Left lung (tissue), 14 donors: ENCODE measurements at places on chromosomes 2 and 18. TPM values are rescaled to one million over a fixed set of nuclear protein-coding genes. Genes with fewer than 3 reads are reported as not detected.

DNA sequence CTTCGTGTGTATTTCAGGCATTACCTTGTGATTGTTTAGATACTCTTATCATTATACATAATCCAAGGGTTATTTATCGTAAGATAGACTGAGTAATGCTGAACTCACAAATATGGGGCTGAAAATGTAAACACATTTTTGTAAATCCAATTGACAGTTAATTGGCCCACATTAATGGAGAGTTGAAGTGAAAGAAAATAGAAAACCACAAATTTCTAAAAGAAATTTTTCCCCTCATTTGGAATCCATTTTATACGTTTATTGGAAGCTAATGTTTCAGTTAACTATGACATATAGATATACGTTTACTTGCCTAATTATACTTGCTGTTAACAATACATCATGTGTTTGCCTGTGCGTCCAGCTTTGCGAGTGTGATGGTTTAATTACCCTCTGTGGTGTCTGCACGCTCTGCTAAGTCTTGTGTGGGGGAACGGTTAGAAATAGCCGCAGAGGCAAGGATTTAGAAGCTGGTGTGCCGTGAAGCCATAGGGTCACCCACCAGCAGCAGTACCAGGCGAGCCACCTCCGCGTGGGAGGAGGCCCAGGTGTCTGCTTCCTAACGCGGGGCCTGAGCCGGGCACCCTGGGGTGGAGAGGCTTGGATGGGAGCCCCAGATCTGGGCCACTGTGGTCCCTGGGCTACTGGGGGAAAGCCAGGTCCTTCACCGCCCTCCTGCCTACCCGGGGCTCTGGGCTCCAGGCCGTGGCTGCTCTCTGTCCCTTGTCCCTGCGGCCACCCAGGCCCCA, 38.0 kb downstream of the TSHZ1 start:
- peak overlapping the region; percentile 37 for H3K4me3 ChIP-seq
- H3K4me1 ChIP-seq, result peaks cover 29% of the 10 kb centered on the region
- H3K27ac ChIP-seq, result peak overlapping the region; percentile 60
- no peaks in the 10 kb centered on the region for H3K36me3 ChIP-seq

GRCh38 chr2:227480528-227480927, 8.6 kb downstream of the AGFG1 start:
- no peak for DNase-seq
- no peak overlapping the region for H3K27ac ChIP-seq
- no peak overlapping the region for H3K4me3 ChIP-seq
- H3K4me1 ChIP-seq, result peaks cover 87% of the 10 kb centered on the region
- H3K27me3 ChIP-seq, result no peaks in the 10 kb centered on the region

GRCh38 chr2:11681722-11682589, 12.0 kb upstream of the NTSR2 start:
- H3K4me1 ChIP-seq, result no peaks in the 10 kb centered on the region
- peaks cover 49% of the 10 kb centered on the region for H3K27me3 ChIP-seq
- no peak overlapping the region for H3K27ac ChIP-seq
- no peaks in the 10 kb centered on the region for H3K36me3 ChIP-seq

GRCh38 chr2:216845426-216845825, 14.4 kb downstream of the TNP1 start:
- H3K36me3 ChIP-seq, result no peaks in the 10 kb centered on the region
- H3K4me3 ChIP-seq, result no peak overlapping the region
- H3K27ac ChIP-seq, result no peak overlapping the region
- no peak for DNase-seq

GRCh38 chr18:36217348-36217747, 30.1 kb downstream of the MOCOS start:
- no peaks in the 10 kb centered on the region for H3K4me1 ChIP-seq
- no peak overlapping the region for H3K27ac ChIP-seq
- DNase-seq, result no peak
- no peak overlapping the region for H3K4me3 ChIP-seq
- peaks cover 6% of the 10 kb centered on the region for H3K36me3 ChIP-seq
- H3K27me3 ChIP-seq, result no peaks in the 10 kb centered on the region

GRCh38 chr2:142819411-142819810, 58.1 kb upstream of the KYNU start:
- H3K4me3 ChIP-seq, result no peak overlapping the region
- no peaks in the 10 kb centered on the region for H3K36me3 ChIP-seq
- no peak for DNase-seq
- H3K4me1 ChIP-seq, result no peaks in the 10 kb centered on the region
- H3K27me3 ChIP-seq, result no peaks in the 10 kb centered on the region
- H3K27ac ChIP-seq, result no peak overlapping the region

Gene CD226
- 4.6 TPM for total RNA-seq

- no peak overlapping the region for H3K4me3 ChIP-seq
- H3K27me3 ChIP-seq, result no peaks in the 10 kb centered on the region
- no peaks in the 10 kb centered on the region for H3K4me1 ChIP-seq
- no peak for DNase-seq
These were observed 211.9 kb downstream of the RBM43 start for GRCh38 chr2:151049746-151050145.

DNA sequence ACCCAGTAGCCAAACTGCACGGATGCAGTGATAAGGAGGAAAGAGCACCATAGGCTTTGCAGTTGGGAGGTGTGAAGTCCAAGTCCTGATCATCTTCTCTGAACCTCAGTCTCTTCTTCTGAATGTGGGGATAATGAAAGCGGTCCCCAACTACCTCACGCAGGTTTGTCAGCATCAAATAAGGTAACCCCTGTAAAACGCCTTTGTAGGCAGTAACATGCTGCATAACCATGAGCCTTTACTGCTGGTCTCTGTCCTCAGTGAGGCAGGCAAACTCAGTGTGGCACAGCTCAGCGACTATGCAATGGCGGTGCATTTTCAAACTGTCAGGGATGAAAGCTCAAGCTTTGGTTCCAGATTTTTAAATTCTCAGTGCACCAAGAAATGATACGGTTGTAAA, 46.1 kb downstream of the DNMT3A start:
- no peaks in the 10 kb centered on the region for H3K27me3 ChIP-seq
- H3K36me3 ChIP-seq, result no peaks in the 10 kb centered on the region
- H3K27ac ChIP-seq, result peak overlapping the region; percentile 85
- peaks cover 34% of the 10 kb centered on the region for H3K4me1 ChIP-seq
- DNase-seq, result no peak

DNA sequence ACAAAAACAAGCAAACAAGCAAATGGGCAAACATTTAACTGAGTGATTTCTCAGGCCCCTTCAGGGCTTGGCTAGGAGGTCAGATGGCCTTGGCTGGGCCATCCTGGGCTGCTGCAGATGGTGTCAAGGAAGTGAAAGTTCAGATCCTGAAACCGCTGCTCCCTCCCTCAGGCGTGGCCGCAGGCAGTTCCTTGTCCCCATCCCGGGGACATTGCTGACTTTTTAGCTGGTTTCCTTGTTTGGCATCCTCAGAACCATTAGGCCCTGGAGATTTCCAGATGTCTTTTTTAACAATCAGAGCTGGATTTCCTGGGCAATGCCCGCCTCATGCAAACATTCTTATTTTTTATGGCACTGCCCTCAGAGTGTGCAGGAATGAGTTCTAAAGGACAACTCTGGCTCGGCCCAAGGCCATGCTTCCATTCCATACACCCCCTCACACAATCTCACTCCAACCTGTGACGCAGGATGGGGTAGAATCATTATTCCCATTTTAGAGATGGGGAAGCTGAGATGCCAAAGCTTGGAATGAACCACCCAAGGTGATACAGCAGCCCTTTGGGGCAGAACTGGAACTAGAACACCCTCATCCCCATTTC, 86.1 kb upstream of the ZCCHC2 start:
- no peaks in the 10 kb centered on the region for H3K27me3 ChIP-seq
- H3K4me1 ChIP-seq, result peaks cover 5% of the 10 kb centered on the region
- no peak for DNase-seq
- peak overlapping the region; percentile 76 for H3K27ac ChIP-seq
- H3K36me3 ChIP-seq, result no peaks in the 10 kb centered on the region

DNA sequence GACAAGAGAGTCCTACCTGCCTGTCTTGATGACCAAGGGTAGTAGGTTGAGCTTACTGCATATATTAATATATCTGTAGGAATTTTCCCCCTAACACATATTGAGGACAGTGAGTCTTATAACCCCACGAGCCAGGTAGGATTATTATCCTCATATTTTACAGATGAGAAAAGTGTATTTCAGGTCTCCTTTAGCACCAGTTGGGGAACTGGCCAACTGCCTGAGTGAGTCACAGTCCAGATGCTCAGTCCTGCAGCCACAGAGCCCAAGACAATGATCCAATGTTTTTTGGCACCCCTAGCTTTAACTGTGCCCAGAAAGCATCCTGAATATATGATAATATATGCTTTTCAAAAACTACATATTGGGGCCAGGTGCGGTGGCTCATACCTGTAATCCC, 30.8 kb upstream of the GLS start:
- H3K36me3 ChIP-seq, result no peaks in the 10 kb centered on the region
- H3K4me1 ChIP-seq, result peaks cover 5% of the 10 kb centered on the region
- peak; percentile 40 for DNase-seq
- no peaks in the 10 kb centered on the region for H3K27me3 ChIP-seq
- H3K27ac ChIP-seq, result no peak overlapping the region
- H3K4me3 ChIP-seq, result no peak overlapping the region

- H3K36me3 ChIP-seq, result no peaks in the 10 kb centered on the region
- H3K27me3 ChIP-seq, result no peaks in the 10 kb centered on the region
- DNase-seq, result no peak
- no peak overlapping the region for H3K4me3 ChIP-seq
These were observed 36.4 kb downstream of the FLACC1 start for GRCh38 chr2:201320701-201321100.

DNA sequence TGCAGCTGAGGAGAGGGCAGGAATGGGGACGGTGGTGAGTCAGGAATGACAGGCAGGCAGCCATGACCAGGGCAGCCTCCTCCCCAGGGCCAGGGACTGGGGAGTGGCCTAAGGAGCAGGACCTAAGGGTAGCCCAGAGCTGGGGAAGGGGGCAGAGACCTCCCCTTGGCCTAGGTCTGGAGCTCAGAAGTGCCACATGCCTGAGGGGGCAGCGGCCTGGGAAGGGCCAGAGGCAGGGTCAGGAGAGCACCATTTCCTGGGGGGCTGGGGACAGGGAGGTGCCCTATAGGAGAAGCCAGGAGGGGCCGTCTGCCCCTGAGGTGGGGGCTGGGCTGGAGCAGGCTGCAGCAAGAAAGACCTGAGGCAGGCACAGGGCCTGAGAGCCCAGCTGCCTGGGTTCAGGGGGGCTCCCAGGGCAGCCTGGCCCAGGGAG, 20.9 kb downstream of the CFLAR start:
- H3K36me3 ChIP-seq, result no peaks in the 10 kb centered on the region
- no peak overlapping the region for H3K4me3 ChIP-seq
- DNase-seq, result no peak
- peak overlapping the region; percentile 99 for H3K27ac ChIP-seq
- H3K4me1 ChIP-seq, result peaks cover 92% of the 10 kb centered on the region

DNA sequence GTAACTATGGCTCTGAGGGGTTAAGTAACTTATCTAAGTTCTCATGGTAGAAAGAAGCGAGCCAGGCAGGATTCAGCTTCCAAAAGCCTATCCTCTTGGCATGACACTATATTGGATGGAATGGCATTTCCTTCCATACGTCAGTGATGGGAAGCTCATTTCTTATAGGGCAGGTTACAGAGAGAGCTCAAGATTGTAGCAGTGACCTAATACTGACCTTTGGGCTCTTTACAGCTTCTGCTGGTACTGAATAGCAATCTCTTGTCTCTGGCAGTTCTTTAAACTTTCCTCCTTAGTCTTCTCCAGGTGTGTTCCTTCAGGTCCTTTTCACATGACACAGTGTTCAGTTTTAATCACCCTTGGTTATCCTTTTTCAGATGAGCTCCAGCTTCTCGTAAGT, 133.0 kb downstream of the HRH4 start:
- H3K36me3 ChIP-seq, result no peaks in the 10 kb centered on the region
- H3K27me3 ChIP-seq, result no peaks in the 10 kb centered on the region
- no peak for DNase-seq
- no peak overlapping the region for H3K27ac ChIP-seq
- no peaks in the 10 kb centered on the region for H3K4me1 ChIP-seq
- no peak overlapping the region for H3K4me3 ChIP-seq

Gene UGT1A4
- total RNA-seq, result not detected

Gene KCNS3
- total RNA-seq, result 48.2 TPM

DNA sequence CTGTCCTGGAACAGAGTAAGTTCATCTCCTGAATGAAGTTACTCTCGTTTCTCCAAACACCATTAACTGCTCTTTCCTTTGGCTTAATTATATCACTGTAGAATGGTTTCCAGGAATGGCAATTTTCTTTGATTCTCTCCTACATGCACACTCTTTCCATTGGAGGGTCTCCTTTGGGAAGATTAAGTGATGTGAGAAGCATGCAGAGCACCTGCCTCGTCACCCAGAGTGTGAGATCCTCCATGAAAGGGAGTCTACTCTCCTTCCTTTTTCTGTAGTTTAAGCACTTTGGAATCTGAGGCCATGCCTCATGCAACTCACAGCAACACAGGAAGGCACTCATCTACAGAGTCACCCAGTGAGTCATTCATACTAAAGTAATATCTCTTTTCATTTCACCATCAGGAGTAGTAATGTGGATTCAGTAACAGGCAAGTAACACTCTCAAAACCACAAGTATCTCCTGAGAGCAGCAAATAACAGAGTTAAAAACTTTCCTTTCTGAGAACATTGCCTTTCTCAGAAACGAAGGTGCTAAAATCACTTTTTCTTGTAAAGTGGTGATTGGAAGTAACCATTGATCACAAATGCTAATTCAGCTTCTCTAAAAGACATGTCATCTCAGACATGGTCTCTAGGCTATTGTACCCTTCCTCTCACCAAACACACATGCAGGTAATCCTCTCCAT, 52.8 kb upstream of the IL1RL1 start:
- peak overlapping the region; percentile 84 for H3K27ac ChIP-seq
- H3K4me1 ChIP-seq, result peaks cover 56% of the 10 kb centered on the region
- H3K36me3 ChIP-seq, result no peaks in the 10 kb centered on the region
- H3K27me3 ChIP-seq, result no peaks in the 10 kb centered on the region

Gene TMEM17
- total RNA-seq, result 1.8 TPM

GRCh38 chr2:29054430-29054829, 19.9 kb downstream of the PCARE start:
- H3K27me3 ChIP-seq, result no peaks in the 10 kb centered on the region
- no peaks in the 10 kb centered on the region for H3K36me3 ChIP-seq
- DNase-seq, result no peak
- H3K4me3 ChIP-seq, result no peak overlapping the region
- H3K4me1 ChIP-seq, result no peaks in the 10 kb centered on the region

Gene UGT1A6
- 1.7 TPM for total RNA-seq

GRCh38 chr2:178427458-178427857, 23.5 kb downstream of the PRKRA start:
- H3K27ac ChIP-seq, result no peak overlapping the region
- no peaks in the 10 kb centered on the region for H3K4me1 ChIP-seq
- no peak for DNase-seq
- H3K4me3 ChIP-seq, result no peak overlapping the region

- H3K36me3 ChIP-seq, result no peaks in the 10 kb centered on the region
- no peaks in the 10 kb centered on the region for H3K27me3 ChIP-seq
- H3K4me3 ChIP-seq, result no peak overlapping the region
- no peak for DNase-seq
- peaks cover 6% of the 10 kb centered on the region for H3K4me1 ChIP-seq
These were observed 82.8 kb upstream of the RPL31 start for GRCh38 chr2:100919316-100919715.

DNA sequence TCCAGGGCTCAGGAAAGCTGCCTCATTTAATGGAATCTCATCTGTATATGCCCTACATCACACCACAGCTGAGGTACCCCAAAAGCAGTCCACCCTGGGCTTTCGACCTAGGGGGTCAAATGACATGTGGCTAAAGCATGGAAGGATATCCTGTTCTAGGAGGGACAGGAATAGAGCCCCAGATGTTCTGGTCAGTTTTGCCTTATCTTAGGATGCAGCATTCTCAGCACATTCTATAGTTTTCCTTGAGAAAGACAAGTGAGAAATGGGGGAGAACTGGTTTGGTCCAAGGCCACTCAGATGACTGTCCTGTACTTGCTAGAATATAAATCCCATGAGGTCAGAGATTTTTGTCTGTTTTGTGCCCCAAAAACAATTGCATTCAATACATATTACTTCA, 688.0 kb upstream of the ZEB2 start:
- H3K36me3 ChIP-seq, result no peaks in the 10 kb centered on the region
- H3K27me3 ChIP-seq, result no peaks in the 10 kb centered on the region
- no peak for DNase-seq
- H3K27ac ChIP-seq, result no peak overlapping the region
- no peak overlapping the region for H3K4me3 ChIP-seq
- no peaks in the 10 kb centered on the region for H3K4me1 ChIP-seq

Gene RIT2
- total RNA-seq, result not detected
